Activated CD8-positive, alpha-beta memory T cell treated with anti-CD3 and anti-CD28 coated beads for 24 hours (primary cell): ENCODE measurements at places on chromosomes 5 and 9.

GRCh38 chr5:24909210-24909609 lies 264.4 kb upstream of the CDH10 start:
- DNase-seq = no peak

- DNase-seq = no peak
These were observed 13.0 kb downstream of the APBA1 start for GRCh38 chr9:69658987-69659675.

GRCh38 chr9:127121628-127122175 lies 733 bp downstream of the ANGPTL2 start:
- DNase-seq = no peak

DNA sequence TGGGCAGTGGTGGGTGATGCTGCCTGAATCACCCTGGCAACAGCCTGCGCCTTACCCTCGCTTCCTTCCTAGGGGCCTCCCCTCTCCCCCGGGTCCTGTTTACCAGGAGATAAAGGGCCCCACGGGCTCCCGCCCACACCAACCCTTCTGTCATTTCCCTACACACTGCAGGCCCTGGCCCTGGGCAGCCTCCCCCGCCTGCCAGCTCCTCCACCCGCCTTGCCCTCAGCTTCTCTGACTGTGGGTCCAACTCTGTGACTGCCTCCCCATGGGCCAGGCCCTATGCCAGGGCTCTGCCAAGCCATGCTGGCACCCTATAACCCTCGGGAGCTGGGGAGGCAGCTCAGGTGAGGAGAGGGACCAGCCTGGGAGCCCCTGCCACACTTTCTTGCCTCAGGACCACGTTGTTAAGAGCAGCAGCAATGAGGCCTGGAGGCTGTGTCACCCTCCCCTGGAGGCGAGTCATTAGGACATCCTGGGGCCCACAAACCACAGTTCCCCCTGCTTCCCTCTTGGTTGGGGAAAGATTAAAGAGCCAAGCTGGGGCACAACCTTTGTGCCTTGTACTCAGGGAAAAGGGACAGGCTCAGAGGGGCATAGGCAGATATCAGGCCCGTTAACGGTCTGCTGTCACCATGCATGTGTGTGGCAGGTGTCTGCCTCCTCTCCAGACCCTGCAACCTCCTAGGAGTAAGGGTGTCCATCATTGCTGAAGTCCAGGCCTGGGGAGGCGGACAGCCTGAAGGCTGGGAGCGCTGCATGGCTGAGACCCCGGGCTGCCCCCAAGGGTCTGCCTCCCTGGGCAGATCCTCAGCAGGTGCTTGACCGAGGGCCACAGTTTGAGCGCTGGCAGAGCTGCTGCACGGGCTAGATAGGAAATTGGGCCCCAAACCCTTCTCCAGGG lies 2.8 kb downstream of the MGAT4B start:
- DNase-seq = peak; percentile 81

GRCh38 chr9:93080406-93080805 lies 15.6 kb upstream of the CARD19 start:
- DNase-seq = peak; percentile 54

DNA sequence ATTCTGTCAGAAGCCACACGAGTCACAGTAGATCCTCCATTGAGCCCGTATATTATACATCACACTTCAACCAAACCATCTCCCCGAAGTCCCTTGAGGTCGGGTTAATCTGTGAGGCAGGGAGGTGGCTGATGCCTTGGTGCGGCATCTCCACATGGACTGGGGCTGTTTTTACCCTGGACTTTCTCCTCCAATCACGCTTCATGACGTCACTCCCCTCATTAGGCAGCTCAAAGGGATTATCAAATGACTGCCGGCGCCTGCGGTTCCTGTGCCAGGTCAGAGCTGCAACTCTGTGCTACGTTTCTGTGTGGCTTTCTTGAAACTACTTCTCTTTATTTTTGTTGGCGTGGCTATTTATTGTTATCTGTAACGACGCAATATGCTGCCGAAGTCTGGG lies 53.7 kb downstream of the TMOD1 start:
- no peak for DNase-seq

- peak; percentile 52 for DNase-seq
These were observed 23.8 kb downstream of the FGD3 start for GRCh38 chr9:92971121-92971520.

- DNase-seq = no peak
These were observed 66.8 kb downstream of the TBCA start for GRCh38 chr5:77709340-77709739.

GRCh38 chr9:30329431-30329830 lies 2055.0 kb upstream of the ACO1 start:
- DNase-seq = no peak

GRCh38 chr9:18149471-18150011 lies 324.4 kb upstream of the ADAMTSL1 start:
- no peak for DNase-seq

GRCh38 chr5:129271308-129271707 lies 176.8 kb downstream of the ISOC1 start:
- no peak for DNase-seq

GRCh38 chr9:113906411-113907110 lies 30.5 kb downstream of the ZNF618 start:
- DNase-seq = no peak

DNA sequence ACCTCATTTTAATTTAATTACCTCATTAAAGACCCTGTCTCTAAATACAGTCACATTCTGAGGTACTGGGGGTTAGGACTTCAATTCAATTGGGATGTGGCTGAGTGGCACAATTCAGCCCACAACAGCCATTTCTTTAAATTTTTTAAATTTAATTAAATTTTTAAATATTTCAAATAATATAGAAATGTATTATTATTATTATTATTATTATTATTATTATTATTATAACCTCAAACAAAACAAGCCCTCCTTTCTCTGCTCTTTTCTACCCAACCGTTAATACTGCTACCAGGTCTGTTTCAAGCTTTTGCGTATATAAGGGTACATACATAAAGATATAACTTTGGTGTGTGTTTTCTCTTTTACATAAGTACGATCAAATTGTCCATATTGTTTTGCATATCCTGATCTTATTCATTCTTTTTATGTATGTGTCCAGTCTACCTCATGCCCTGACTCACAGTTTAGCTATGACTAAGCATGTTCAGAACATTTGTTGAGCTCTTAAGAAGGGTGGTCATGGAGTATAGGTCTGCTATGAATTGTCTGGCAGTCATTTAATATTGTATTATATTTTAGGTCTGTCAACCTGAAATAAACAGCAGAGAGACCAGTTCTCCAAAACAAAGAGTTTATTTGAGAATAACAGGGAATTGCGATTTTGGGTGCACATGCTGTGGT lies 16.1 kb upstream of the RAB14 start:
- no peak for DNase-seq

GRCh38 chr5:10445352-10445751 lies 3.7 kb downstream of the ROPN1L start:
- no peak for DNase-seq

- DNase-seq = no peak
These were observed 206.4 kb upstream of the CTNND2 start for GRCh38 chr5:12110629-12111028.

GRCh38 chr5:74421377-74421776 lies 219.2 kb downstream of the ENC1 start:
- DNase-seq = no peak

DNA sequence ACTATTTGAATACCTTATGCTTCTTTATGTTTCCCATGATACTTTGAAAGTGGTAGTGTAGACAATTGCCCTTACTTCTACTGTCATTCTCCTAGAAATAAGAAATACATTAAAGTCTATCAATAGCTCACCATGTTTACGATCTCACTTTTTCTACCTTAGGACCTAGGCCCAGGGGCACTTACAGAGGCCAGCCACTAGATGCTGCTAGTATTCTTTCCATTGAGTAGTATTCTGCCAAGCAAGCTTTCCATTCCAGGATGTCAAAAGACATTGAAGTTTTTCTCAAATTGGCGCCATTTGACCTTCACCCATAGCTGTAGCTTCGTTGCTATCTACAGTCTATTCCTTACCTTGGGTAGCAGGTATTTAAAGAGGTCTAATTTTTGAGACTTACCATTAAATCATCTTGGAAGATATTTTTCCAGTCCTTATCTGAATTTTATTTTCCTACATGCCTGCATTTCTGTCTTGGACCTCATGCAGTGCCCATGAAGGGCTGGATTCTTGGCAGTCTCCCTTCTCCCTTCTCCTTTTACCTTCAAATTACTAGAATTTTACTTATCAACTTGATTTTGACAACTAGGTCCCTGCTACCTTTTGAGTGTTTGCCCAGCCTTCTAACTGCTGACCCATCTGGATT lies 246.0 kb upstream of the NUDT12 start:
- DNase-seq = no peak

DNA sequence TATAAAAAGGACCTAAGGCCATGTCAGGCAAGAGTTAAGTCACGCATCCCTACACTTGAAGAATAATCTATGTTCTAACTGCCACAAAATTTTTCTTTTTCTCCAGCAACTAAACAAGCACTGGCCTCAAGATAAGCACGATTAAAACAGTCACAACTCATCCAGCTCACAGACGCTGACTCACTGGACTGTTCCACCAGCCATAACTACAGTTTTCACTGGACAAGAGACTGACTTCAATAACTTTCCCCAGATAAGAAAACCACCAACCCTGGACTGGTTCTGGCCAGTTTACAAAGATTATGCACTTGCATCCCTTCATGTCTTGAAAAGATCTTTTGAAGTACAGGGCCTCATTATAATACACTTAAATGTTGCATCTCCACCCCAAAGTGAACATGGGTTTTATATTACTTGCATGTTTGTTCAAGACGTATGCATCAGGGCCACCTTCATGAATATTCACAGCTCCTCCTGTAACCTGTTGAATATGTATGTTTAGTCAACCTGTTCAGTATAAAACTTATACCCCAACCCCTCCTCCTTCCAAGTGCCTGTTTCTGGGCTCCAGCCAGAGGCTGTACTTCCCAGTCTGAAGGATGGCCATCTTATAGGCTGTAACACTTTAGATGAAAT lies 129.3 kb upstream of the EPB41L4A start:
- no peak for DNase-seq

- no peak for DNase-seq
These were observed 1.5 kb downstream of the LCN2 start for GRCh38 chr9:128150594-128151308.

DNA sequence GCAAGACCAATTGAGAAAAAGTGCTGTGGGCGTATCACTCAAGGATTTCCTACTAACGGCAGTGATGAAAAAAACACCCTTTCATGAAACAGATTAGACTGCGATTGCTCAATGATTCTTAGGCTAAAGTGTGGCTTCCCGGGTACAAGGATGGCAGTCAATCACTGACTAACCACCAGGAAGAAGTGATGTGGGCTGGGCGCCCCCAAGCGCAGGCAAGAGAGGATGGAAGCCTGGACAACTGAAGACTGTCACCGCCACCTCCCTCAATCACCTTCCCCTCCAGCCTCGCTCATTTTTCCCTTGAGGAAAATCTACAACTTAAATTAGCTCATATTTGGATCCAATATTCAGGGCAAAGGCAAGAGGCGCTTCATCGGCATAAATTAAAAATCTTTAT lies 707.2 kb downstream of the MTRR start:
- no peak for DNase-seq

GRCh38 chr9:20505574-20505973 lies 116.7 kb downstream of the MLLT3 start:
- no peak for DNase-seq

DNA sequence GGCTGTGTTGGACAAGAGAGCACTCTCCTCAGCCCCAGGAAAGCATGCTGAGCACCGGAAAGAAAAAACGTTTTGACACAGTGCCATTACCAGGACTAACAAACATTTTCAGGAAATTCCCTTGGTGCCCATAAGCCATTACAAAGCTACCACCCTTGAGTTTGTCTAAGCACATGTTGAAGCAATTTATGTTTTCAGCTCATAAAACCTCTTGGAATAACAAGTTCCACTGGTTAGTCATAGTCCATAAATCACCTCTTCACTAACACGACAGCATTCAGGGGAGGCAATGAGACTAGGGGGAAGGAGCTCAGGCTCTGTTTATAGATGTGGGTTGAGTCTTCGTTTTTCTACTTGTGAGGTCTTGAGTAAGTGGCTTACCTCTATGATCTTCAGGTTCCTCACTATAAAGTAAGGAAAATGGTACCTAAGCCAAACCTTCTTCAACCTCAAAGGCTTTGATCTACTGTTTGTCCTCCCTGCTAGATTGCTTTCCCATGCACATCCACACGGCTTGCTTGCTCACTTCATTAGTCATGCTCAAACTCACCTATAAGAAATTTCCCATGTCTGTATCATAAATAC lies 65.4 kb downstream of the DRD1 start:
- no peak for DNase-seq

DNA sequence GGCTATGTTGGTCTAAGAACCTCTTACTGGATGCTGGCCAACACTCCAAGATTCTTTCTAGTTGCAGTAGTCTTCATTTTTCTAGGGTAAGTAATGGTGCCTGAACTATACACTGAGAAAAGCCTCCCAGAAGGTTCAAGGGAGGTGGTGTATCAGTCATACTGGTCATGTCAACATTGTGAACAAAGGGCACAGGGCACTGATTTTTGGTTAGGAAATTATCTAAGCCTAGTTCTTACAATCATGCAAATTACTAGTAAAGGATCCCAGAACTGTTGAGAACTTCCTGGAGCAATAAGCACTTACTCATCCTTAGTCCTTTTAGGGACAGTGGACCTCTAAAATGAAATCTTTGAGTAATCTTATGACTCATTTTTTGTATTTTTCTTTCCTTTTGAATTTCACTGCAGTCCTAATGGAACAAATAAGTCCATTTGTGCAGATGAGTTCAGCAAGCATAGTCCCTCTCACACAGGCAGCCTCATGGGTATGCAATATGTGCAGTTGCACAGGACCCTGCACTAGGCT lies 21.1 kb upstream of the CDC42SE2 start:
- DNase-seq = no peak

DNA sequence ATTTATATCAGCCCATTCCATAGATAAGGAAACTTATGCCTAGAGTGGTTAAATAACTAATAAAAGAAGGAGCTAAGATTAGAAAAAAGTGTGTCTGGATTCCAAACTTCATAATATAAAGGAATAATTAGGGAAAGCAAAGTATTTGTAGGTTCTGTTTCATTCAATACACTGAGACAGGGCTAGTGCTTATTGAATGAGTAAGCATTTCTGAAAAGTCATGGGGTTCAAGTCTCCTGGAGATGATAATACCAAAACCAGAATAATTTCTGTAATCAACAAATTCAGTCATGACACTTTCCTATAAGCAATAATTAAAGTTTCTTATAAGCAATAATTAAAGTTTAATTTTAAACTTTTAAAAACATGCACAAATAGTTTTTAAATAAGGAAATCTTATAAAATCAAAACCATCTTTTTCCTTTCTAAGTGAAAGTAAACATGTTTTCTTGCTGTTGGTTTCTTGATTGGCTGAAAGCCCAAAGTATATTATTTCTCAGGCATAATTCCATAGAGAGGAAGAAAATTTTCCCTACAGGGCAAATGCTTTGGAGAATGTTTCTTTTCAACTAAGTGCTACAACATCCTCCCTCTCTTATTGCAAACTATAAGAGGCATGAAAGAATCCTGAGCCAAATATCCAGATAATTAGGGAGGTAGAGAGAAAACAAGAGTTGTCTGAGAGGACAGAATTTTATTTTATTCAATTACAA lies 510.2 kb downstream of the PRELID2 start:
- no peak for DNase-seq
